ENCODE measurements at places on chromosomes 12 and 14.

GRCh38 chr12:90100579-90100978, 391.9 kb upstream of the ATP2B1 start:
- no peak for DNase-seq

DNA sequence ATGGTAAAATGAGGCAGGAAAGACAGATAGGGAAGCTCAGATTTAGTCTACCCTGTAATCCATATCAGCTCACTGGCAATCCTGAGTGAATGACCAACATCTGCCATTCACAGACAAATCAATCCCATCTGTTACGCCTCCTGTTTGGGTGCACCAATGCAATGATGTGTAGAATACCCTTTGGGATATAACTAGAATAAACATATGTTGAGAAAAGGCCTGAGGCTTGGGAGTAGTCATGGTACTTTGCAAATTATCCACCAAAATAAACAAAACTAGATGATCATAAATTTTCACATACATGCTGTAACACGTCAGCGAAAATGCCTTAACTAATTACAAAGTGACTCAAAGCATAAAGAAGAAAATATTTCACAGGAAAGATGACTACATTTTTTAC, 78.8 kb downstream of the KCNC2 start:
- no peak for DNase-seq

- no peak for DNase-seq
Measured at GRCh38 chr12:3365463-3366411, 125.3 kb upstream of the PRMT8 start.

- DNase-seq = no peak
Measured at GRCh38 chr12:75483431-75483830, 2.9 kb downstream of the GLIPR1 start.

- DNase-seq = no peak
Measured at GRCh38 chr12:79885911-79886490, 48.9 kb downstream of the PPP1R12A start.

GRCh38 chr12:75816897-75817296, 214.7 kb downstream of the PHLDA1 start:
- DNase-seq = no peak

GRCh38 chr14:63486738-63487137, 56.4 kb downstream of the PPP2R5E start:
- no peak for DNase-seq

- no peak for DNase-seq
Measured at GRCh38 chr12:81255947-81256346, 178.1 kb downstream of the ACSS3 start.

DNA sequence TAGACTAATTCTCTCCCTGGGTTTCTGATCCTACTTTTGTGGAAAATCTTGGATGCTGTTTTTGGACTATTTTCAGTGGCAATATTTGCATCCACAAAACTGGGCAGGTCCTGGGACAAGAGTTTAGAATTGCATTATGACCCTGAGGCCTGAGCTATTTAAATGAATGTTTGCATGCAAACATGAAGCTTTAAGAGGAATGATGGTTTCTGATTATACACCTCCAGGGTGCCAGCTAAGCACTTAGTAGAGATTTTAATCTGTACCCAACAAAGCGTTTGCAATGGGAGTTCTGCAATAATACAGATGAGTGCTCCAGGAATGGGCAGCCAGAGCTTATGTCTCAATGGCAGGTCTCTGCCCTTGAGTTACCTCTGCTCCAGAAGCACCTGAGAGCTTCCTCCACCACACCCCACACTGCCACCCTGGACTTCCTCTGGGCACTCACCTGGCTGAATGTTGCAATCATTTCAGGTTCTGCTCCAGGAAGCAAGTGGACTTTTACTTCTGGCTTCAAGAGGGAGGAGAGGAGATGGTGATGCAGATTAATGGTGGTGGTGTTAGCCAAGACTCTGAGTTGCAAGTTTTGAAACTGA, 6.0 kb upstream of the SPTLC2 start:
- DNase-seq = no peak

DNA sequence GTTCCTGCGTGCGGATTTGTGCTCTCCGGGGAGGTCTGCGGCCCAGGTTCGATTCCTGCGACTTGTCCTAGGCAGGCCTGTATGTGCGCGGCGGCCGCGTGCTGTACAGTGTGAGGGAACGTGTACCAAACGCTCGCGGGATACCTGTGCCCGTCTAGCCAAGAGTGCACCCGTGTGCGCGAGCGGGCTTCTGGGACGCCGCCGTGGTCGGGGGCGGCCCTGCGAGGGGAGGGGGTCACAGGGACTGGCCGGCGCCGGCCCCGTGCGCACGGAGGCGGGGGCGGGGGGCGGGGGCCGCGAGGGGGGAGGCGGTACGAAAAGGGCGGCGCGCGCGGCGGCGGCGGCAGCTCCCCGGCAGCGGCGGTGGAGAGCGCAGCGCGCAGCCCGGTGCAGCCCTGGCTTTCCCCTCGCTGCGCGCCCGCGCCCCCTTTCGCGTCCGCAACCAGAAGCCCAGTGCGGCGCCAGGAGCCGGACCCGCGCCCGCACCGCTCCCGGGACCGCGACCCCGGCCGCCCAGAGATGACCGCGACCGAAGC, at the start of gene DLK1:
TSS of gene DLK1 (plus strand) at position 343 of the 536 bp plus-strand sequence. CDS start at position 520, 177 bp downstream.
- DNase-seq = no peak

DNA sequence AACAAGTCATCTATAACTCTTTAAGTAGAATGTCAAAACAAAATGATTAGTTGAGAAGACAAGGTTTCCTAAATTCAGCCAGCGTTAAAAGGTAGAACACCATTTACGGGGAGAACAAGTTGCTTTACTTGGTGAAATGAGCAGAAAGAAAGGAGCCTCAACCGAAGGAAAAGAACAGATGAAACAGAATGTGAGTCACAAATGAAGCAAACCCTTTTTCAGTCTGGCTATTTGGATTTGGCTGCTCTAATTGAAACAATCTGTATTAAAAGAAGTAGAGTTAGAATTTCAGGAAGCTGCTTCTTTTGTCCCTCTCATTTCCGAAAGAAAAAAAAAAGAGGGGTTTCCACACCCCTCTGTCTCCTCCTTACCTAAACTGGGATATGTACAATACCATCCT, 34.6 kb downstream of the CEP128 start:
- no peak for DNase-seq

GRCh38 chr12:26712892-26713291, 120.1 kb downstream of the ITPR2 start:
- no peak for DNase-seq

DNA sequence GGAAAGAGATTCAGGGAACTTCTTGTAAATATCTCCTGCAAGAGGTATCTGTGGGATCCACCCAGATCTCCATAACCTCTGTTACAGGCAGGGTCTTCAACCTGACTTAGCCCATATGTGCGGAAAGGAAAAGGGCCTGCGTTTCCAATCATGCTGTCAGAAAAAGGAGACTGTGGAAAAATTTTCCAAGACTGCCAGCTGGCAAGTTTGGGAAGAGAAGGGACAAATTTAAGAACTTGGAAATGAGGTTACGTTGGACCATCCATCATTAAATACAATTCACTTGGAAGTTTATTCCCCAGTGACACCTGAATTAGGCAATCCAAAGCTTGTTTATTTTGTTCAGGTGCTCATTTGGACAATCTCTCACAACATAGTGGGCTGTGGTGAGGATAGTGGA, 13.9 kb downstream of the PTHLH start:
- no peak for DNase-seq

DNA sequence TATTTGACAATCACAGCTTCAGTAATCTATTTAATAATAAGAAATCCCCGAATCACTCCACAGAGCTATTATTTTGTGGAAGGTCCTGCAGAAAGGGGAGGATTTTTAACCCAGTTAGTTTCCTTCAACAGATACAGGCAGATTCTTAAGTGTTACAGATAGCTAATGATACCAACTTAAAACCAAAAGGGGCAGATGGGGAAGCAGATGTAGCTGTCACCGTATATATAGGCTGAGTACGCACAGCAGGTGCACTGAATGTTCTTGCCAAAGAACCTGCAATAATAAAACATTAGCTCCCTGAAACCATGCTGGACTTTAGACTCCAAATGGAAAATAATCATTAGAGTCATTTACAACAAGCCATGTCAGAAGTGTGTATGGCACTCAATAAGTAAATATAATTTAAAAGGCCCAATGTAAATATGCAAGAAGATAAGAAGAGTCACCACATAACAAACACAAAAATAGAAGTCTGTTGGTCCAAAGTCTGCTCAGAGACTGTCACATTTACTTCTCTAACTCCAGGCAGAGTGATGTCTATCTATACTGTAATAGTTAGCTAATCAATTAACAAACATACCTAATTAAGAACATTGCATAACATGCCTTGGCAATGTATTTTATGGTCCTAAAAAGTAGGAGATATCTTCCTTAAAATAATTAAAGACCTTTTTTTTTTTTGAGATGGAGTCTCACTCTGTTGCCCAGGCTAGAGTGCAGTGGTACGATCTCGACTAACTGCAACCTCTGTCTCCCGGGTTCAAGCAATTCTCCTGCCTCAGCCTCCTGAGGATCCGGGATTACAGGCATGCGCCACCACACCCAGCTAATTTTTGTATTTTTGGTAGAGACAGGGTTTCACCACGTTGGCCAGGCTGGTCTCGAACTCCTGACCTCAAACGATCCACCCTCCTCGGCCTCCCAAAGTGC, 78.8 kb downstream of the SEC23A start:
- DNase-seq = no peak

GRCh38 chr12:115294453-115295133, 610.6 kb upstream of the TBX3 start:
- DNase-seq = no peak

GRCh38 chr12:104740668-104741067, 217.4 kb downstream of the SLC41A2 start:
- DNase-seq = no peak

- no peak for DNase-seq
Measured at GRCh38 chr12:108587826-108588225, 10.1 kb downstream of the TMEM119 start.

- no peak for DNase-seq
Measured at GRCh38 chr12:117596968-117597367, 235.5 kb upstream of the NOS1 start.

DNA sequence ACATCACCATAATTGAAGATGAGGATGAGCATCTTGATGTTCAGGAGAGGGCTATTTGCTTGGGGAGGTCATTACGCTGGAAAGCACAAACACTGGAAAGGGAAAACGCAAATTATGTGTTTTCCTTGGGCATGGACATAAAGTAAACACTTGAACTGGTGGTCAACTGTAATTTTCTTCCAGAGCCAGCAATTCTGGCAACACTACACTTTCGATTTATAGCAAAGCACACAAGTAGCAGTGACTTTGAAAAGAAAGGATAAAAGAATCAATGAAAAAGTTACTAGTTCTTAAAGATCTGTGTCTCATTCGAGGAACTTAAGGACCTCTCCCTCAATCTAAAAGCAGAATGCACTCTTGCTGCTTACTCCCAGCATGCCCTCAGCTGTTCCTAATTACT, 2.2 kb downstream of the CLEC14A start:
- no peak for DNase-seq

GRCh38 chr12:116466536-116466935, 92.6 kb upstream of the MAP1LC3B2 start:
- DNase-seq = no peak

GRCh38 chr12:56941299-56942017, 7.2 kb upstream of the SDR9C7 start:
- DNase-seq = no peak

- no peak for DNase-seq
Measured at GRCh38 chr14:88312257-88312656, 10.8 kb downstream of the KCNK10 start.

GRCh38 chr12:131347345-131347714, 363.6 kb upstream of the SFSWAP start:
- no peak for DNase-seq

All from T-helper 2 cell (primary cell).